Liver (tissue), 10 donors: ENCODE measurements at places on chromosomes 2 and 18.

DNA sequence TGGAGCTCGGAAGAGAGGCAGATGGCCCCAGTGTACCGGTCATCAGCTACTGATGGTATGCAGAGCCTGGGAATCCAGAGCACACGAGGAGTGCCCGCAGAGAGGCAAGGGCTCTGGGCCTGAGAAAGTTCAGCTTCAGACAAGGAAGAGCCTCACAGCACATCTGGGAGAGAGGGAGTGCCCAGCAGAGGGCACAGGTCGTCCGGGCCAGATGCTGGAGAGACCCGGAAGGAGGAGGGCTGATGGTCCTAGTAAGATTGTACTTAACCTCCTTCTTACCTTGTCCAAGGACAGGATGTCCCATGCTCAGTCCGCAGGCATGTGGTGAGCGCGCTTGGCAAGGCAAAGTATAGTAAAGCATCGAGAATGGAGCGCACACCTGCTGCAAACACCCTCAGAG lies 24.4 kb upstream of the CHMP1B start:
- no peaks in the 10 kb centered on the region for H3K36me3 ChIP-seq
- no peak overlapping the region for H3K4me3 ChIP-seq
- H3K27me3 ChIP-seq = no peaks in the 10 kb centered on the region
- no peak for DNase-seq
- no peaks in the 10 kb centered on the region for H3K4me1 ChIP-seq
- no peak overlapping the region for H3K27ac ChIP-seq

- peaks cover 3% of the 10 kb centered on the region for H3K4me1 ChIP-seq
- peaks cover 14% of the 10 kb centered on the region for H3K27me3 ChIP-seq
These were observed 1.3 kb upstream of the ACOXL start for GRCh38 chr2:110731064-110731463.

GRCh38 chr2:129777762-129778583 lies 201.5 kb upstream of the RAB6C start:
- H3K4me1 ChIP-seq = no peaks in the 10 kb centered on the region
- H3K27ac ChIP-seq = no peak overlapping the region
- DNase-seq = peak; percentile 9
- H3K4me3 ChIP-seq = no peak overlapping the region
- no peaks in the 10 kb centered on the region for H3K36me3 ChIP-seq

DNA sequence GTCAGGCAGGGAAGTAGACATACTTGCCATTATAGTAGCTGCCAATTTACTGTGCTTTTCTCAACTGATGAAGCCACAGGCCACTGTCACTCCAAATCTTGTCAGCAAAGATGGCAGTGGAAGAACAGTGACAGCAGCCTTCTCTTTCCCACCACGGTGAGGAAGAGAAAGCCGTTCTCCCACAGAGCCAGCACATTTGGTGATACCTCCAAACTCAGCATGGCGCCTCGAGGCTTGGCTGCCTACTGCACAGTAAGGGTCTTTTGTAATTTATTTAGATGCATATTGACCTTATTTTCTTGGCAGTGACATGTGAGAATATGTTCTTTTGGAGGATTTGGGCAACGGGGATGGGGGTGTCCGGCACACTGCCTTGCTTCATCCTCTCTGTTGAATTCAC lies 117.2 kb upstream of the CDH20 start:
- H3K4me3 ChIP-seq = no peak overlapping the region
- no peaks in the 10 kb centered on the region for H3K4me1 ChIP-seq
- DNase-seq = no peak

- peaks cover 9% of the 10 kb centered on the region for H3K36me3 ChIP-seq
- H3K27ac ChIP-seq = peak overlapping the region; percentile 90
- peak overlapping the region; percentile 77 for H3K4me3 ChIP-seq
- H3K27me3 ChIP-seq = no peaks in the 10 kb centered on the region
- DNase-seq = peak; percentile 44
These were observed 595 bp upstream of the HDHD2 start for GRCh38 chr18:47150824-47151366.

DNA sequence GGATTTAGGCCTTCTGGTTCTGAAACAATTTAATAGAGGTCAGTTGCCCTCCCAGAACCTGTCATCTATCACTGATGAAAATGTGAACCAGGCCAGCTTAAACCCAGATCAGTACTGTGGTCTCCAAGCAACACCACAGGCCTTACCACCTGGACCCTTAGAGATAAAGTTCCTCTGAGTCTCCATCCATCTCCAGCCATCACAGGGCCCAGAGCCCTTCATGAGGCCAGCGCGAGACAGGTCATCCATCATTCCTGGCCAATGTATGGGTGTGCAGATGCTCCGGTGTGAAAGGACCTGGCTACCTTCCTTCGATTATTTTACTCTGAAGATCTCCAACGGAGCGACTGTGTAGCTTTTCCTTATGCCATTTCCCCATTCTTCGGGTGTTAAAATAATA lies 322.7 kb upstream of the SOX11 start:
- no peaks in the 10 kb centered on the region for H3K27me3 ChIP-seq
- no peak overlapping the region for H3K27ac ChIP-seq
- DNase-seq = no peak
- H3K4me3 ChIP-seq = no peak overlapping the region
- H3K4me1 ChIP-seq = no peaks in the 10 kb centered on the region

DNA sequence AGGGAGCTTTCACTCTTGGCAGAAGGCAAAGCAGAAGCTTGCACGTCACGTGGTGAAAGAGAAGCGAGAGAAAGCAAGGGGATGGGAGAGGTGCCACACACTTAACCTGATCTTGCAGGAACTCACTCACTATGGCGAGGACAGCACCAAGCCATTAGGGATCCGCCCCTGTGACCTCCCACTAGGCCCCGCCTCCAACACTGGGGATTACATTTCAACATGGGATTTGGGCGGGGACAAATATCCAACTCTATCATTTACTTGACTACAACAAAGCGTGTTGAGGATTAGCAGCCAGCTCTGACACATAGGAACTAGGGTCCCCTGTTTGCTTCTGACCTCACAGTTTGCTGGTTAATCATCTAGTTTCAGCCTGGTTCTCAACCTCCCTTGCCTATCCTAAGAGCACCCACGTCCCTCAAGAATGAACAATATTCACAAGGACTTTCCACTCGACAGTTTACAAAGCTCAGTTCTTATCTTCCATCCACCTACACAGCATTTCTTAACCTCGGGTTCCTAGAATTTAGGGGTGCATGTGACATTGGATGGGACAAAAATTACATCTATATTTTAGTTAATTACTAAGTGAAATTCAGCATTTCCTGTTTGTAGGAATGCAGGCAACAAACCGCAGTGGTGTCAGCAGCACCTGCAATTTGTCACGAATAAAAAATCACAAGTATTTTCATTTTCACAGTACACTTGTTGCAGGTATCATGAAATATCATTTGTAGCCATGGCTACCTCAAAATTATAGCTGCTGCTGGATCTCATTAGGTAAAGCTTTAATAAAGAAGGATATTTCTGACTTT lies 36.0 kb downstream of the LBH start:
- H3K27me3 ChIP-seq = no peaks in the 10 kb centered on the region
- H3K4me1 ChIP-seq = no peaks in the 10 kb centered on the region
- no peaks in the 10 kb centered on the region for H3K36me3 ChIP-seq
- DNase-seq = no peak
- no peak overlapping the region for H3K27ac ChIP-seq

DNA sequence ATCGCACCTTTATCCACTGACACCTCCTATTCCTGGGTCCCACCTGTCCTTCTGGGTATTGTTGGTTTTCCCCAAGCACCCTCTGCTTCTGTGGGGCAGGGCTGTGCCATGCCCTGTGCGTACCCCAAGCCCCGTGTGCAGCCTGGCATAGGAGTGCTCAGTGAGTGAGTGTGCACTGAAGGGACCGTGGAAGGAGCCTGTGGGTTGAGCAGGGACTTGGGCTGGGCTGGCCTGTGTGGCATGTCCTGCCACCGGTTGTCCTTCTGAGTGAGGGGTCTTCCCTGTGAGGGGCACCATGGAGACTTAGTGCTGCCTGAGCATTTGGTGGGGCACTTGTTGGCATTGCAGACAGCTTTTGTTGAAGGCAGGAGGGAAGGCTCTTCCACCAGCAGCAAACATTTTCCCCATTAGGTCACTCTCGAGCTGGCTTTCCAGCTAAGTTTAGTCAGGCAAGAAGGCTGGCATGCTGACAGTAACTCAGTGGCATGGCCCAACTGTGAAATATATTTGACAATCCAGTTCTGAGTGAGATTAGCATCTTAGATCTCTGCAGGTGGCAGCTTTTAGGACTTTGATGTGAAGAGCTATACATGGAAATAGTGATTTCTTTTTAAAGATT lies 64.7 kb downstream of the LPIN1 start:
- no peak overlapping the region for H3K27ac ChIP-seq
- no peak for DNase-seq

- no peak overlapping the region for H3K4me3 ChIP-seq
- no peaks in the 10 kb centered on the region for H3K36me3 ChIP-seq
- no peak for DNase-seq
- H3K4me1 ChIP-seq = peaks cover 2% of the 10 kb centered on the region
- no peaks in the 10 kb centered on the region for H3K27me3 ChIP-seq
These were observed 122.5 kb downstream of the ASXL3 start for GRCh38 chr18:33700513-33700976.

DNA sequence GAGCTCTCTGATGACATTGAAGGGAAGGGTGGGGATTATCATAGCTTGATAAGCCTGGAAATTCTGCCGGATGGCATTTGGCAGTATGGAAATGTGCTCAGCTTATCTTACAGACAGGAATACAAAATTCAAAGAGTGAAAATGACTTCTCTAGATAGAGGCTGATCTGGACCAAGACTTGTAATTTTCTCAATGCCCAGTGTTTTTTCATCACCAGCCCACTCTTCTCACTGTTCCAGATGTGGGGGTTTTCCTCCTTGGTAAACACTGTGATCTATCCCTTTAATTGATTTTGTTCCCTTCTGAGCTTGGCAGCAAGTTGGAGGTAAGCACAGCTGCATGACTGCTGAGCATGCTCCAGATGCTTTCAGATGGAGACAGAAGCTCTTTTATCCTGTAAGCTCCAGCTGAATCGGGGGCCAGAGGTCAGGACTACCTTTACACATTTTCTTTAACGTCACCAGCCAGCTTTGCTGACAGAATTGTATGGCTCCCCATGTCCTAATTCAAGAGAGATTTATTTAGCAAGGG lies 287.4 kb upstream of the TCF4 start:
- H3K4me1 ChIP-seq = no peaks in the 10 kb centered on the region
- H3K4me3 ChIP-seq = no peak overlapping the region
- no peak overlapping the region for H3K27ac ChIP-seq
- no peaks in the 10 kb centered on the region for H3K36me3 ChIP-seq
- DNase-seq = no peak
- H3K27me3 ChIP-seq = no peaks in the 10 kb centered on the region

DNA sequence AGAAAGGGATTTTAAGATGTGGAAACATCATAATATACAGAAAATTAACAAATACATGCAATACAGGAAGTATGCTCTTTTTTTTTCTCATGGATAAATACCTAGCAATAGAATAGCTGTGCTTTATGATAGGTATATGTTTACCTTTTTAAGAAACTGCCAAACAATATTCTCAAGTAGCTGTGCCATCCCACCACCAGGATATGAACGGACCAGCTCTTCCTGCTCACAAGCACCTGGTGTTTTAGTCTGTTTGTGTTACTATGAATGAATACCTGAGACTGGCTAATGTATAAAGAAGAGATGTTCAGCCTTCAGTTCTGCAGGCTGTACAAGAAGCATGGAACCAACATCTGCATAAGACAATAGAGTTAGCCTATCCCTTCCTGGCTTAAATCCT lies 19.9 kb upstream of the UGT1A8 start:
- H3K4me1 ChIP-seq = no peaks in the 10 kb centered on the region
- no peaks in the 10 kb centered on the region for H3K36me3 ChIP-seq
- H3K4me3 ChIP-seq = no peak overlapping the region
- DNase-seq = no peak

GRCh38 chr2:11691076-11691660 lies 21.2 kb upstream of the NTSR2 start:
- no peak for DNase-seq
- no peak overlapping the region for H3K27ac ChIP-seq
- no peaks in the 10 kb centered on the region for H3K36me3 ChIP-seq

DNA sequence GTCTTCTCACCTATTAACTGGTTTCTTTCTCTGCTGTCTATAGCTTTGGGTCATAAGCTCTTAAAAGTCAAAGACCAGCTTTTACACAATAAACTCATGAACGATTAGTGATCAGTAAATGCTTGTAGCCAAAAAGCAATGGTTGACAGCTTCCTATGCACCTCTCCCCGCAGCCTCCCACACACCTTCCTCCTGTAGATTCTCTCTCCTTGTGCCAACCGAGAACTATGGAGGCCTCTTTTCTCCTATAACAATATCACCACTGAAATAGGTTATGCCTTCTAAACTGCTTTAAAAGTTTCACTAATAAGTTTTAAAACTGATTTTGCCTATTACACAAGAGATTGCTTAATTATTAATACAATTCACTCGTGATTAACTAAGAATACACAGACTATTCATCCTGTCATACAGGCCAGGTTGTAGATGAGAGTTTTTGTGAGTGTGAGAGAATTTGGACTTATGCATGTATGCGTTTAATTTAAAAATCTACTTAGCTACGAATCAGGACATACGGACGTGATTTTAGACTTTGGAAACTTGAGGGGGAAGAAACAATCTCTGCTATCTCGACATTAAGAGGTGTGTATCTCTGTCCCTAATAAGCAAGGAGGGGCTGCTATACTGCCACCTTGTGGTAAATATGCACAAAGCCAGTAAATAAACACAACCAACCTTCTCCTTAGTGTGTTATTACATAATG lies 229.1 kb upstream of the RBBP8 start:
- no peaks in the 10 kb centered on the region for H3K27me3 ChIP-seq
- no peaks in the 10 kb centered on the region for H3K4me1 ChIP-seq
- DNase-seq = no peak
- no peaks in the 10 kb centered on the region for H3K36me3 ChIP-seq

DNA sequence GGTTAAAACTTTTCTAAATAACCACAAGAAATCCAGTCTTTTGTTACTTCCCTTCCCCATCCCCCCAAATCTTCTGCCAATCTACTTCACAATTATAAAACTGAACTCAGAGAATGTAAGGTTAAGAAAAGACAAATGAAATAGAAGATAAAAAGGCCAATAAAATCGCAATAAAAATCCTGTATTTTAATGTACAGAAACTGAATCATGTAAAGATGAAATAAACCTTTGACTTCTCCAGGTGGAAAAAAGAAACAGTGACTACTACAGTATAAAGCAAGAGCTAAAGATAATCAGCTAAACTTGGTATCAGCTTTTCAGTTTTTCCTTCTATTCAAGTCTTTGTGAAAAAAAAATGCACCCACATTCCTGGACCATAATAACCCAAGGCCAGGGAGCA lies 1.7 kb downstream of the SYT4 start:
- DNase-seq = no peak
- no peaks in the 10 kb centered on the region for H3K36me3 ChIP-seq
- peaks cover 6% of the 10 kb centered on the region for H3K27me3 ChIP-seq
- H3K27ac ChIP-seq = no peak overlapping the region
- no peak overlapping the region for H3K4me3 ChIP-seq
